ENCODE measurements at places on chromosomes 6 and 20.

DNA sequence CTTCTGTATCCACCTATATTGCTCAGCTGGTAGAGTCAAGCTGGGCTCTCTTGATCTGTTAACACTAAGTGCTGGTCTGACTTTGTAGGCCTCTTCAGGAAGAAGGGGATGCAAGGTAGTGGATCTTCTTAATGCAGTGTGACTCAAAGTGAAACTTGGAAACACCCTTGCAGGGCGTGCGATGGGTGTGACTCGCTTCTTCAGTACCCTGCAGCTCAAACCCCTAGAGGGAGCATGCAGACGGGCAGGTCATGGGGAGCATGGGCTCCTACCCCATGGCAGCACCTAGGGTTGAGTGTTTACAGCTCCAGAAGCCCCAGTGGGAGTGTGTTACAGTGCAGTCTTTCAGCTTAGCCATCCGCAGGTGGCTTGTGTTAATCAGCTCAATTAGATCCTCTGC is 757 bp upstream of the SAMD3 start:
- DNase-seq: no peak

GRCh38 chr20:32329817-32330554 is 28.1 kb upstream of the ASXL1 start:
- no peak for DNase-seq

DNA sequence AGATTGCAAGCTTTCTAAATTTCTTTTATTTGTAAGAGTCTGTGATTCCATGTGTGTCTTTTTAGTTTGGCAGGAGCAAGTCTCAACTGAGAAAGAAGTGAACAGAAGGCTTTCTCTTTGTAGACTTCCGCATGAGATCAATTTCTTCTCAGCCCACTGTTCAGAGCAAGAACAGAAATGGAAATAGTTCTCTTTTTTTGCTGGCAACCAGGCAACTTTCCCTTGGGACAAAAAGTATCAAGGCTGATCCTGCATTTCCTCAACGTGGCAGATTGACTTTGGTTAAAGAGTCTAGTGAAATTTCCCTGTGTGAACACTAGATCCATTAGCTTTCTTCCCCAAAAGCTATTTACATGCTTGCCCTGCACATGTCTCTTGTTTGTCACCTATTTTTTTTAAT is 46.8 kb upstream of the JAG1 start:
- no peak for DNase-seq

GRCh38 chr6:141488488-141488887 is 644.2 kb upstream of the GJE1 start:
- no peak for DNase-seq

GRCh38 chr20:434221-434620 is 26.1 kb downstream of the RBCK1 start:
- no peak for DNase-seq

- DNase-seq: no peak
Observed at GRCh38 chr6:32146687-32147086, 5.1 kb downstream of the PRRT1 start.

DNA sequence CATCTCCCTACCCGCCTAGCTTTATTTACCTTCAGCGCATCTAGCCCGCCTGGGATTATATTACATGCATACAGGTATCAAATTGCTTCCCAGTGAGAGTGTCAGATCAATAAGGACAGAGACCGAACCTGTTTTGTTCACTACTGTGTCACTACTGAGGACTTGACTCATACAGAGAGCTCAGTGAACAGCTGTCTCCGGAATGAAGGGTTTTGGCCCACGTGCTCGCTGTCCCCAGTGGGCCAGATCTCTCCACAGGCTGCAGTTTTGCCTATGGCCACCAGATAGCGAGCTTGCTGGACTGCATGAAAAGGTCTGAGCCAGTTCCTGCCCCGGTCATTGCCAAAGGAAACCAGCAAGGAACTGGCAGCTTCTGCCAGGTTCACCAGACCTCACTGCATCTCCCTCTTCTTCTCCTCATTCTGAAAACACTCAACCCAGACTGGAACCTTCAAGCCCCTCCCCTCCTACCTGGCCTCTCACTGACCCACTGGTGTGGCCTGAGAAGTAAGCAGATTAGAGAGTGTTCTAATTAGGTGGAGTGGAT is 150.8 kb downstream of the ZMYND8 start:
- no peak for DNase-seq

DNA sequence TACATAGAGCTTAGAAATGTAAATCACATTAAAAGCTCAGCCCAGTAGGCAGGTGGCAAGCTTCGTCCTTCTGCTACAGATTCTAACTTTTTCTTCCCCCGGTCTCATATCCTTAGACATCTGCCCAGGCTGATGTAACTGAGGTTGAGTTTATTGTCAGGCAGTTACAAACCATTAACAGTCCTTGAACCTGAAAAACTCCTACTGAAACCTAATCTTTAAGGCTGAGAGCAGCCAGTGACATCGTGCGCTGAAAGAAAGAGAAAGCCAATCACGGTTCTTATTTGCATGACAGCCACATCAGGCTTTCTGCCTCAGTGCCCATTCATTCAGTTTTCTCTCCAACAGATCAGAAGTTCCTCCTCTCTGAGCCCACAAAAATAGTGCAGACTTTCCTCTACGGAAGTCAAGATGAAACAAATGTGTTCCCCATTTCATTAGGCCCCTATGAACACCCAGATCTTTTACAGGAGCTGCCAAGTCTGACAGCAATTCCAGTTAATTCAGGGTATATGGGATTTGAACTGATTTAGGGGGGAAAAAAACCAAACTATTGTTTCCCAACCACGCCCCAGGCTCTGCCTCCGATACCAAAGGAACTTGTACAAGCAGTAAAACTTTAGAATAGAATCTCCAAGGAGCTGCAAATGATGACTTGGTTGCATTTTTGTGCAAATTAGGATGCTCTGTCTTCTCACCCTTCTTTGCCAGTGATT is at the start of gene NHSL1:
TSS of gene NHSL1 (minus strand) at position 192 of the 716 bp plus-strand sequence. CDS start 204 bp downstream, outside the sequence.
- DNase-seq: no peak

DNA sequence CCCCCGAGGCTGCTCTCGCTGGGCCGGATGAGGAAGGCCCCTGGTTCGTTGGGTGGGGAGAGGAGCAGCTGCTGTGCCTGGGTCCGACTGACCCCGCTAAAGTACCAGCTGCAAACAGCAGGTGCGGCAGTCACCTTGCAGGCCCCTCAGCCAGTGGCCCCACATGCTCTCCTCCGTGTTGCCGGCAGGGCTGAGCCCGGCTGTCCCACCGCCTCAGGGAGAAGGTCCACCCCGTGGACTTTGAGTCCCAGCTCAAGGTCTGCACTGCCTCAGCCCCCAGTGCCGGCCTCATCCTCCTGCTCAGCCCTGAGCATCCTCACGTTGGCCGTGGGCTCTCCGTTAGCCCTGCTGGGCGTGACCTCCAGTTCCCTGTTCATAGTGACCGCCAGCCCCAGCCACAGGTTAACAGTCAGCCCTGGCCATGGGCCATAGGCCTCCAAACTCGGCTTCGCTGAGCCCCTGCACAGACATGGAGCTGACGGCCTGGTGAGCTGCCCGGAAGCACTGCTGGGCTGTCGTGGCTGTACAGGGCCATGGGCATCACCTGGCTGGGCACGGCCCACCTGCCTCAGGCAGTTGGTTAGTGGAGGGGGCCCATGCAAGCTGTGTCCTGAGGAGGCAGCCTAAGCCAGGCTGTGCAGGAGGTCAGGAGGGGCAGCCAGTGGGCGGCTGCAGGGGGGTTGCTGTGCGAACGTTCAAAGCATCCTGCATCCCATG is 3.1 kb downstream of the SRMS start:
- DNase-seq: no peak

DNA sequence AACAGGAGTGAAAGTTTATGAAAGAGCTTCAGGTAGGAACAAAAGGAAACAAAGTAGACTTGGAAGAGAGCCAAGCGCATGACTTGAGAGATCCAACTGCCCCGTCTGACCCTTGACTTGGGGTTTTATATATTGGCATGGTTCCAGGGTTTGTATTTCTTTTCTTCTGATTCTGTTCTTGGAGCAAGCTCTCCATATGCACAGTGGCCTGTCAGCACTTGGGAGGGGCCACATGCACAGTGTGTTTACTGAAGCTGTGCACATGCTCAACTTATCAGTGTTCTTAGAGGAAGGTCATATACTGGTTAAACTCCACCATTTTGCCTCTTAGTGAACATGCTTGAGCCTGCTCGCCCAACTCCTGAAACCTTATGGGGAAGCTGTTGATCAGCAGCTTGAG is 953.7 kb downstream of the TFAP2A start:
- no peak for DNase-seq

GRCh38 chr6:72761761-72762160 is 139.9 kb downstream of the KCNQ5 start:
- no peak for DNase-seq

DNA sequence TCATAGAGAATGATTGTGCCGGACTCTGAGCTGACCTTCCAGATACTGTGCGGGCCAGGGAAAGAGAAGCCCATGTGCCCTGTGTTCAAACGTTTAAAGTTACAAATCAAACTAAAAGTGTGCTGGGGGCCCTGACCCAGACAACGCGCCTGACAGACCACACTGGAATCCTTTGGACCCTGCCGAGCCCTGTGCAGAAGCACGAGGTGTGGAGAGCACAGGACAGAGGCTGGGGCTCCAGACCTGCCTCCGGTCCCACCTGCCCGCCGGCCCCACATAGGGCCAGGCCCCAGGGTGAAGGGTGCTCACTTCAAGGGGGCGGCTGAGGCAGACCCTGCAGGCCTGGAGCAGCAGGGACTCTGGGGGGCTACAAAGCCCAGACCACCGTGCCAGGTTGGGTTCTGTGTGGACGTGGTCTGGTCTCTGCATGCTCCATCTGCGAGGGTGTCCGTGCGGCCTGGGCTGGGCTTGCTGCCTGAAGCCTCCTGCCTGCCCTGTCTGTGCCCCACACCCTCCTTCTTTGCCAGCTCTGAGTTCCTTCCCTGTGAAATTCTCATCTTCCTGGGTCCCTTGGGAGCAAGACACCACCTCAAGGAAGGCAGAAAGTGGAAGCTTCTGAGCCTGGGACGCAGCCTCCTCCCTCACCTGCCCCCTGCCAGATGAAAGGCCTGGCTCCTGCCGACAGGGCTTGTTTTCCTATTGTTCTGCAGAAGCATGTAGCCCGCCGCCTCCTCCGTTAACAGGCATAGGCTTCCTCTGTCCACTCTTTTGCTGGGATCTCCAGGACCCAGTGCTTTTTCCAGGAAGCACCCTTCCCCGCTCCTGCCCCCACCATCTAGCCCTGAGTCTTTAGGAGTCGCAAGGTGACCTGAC is 186.2 kb downstream of the ERMARD start:
- DNase-seq: no peak

DNA sequence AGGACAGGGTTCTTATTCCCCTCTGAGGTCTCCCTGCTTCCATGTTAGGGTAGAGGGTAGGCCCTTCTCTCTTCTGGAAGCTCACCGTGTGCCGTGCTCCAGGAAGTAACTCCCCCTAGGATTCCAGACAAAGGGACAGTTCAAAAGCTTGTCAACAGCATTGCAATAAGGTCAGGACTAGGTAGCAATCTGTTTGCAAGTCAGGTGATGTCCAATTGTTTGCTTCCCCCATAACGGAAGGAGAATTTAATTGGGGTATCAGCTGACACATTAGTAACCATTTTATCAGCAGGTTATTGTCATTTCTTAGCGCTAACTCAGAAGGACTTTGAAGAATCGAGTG is 41.9 kb downstream of the SYNJ2 start:
- no peak for DNase-seq

DNA sequence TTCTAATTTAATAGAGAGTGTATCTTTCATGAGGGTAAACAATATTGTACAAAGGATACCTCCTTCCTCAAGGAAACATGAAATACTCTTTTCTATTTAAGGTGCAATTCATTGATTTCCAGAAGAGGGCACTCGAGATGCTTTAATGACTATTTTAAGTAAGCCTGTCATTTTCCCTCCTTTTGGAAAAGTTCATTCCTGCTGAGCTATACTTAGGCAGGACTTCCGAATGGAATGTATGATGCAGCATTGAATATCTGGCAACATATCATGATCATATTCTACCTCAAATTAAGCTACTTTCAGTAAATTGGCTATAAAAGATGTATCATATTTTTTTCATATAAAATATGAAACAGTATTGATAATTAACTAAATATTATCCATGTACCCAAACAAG is 5.0 kb downstream of the DST start:
- DNase-seq: no peak

- DNase-seq: no peak
Observed at GRCh38 chr20:46293084-46293483, 15.2 kb downstream of the CDH22 start.

DNA sequence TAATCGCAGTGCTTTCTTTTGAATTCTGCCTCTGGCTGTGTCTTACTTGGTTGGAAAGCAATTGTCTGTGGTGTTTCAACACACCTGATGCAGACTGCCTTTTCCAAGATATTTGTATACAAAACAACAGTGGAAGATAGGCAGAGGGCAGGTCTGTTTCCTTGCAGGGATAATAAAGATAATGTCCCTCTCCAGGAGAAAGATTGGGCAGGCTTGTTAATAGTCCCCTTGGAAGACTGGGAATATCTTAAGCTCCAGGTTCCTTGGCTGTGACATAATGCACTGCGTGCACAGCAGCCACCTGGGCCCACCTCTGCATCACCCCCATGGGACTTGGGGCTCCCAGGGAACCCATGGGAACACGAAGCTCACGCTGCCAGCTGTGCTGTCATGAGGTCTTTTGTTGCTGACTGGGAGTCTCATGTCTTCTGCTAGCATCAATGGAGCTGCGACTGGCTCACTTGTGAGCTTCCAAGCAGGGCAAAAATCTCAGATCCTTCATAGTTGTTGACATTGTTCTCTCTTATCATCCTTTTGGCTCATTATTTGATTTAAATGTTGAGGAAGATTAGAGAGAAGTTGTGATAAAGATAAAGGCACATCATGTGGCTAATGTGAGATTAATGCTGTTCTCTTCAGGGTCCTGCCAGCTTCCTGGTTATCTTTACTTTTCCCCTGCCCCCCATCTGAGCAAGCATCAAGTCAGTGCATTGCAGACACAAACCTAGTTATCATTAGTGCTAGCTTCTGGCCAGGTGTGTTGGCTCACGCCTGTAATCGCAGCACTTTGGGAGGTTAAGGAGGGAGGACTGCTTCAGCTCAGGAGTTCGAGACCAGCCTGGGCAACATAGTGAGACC is 107.1 kb upstream of the ASF1A start:
- no peak for DNase-seq

- DNase-seq: no peak
Observed at GRCh38 chr20:5181492-5181891, 54.7 kb downstream of the CDS2 start.

GRCh38 chr6:11418290-11418905 is 119.2 kb upstream of the TMEM170B start:
- DNase-seq: no peak

DNA sequence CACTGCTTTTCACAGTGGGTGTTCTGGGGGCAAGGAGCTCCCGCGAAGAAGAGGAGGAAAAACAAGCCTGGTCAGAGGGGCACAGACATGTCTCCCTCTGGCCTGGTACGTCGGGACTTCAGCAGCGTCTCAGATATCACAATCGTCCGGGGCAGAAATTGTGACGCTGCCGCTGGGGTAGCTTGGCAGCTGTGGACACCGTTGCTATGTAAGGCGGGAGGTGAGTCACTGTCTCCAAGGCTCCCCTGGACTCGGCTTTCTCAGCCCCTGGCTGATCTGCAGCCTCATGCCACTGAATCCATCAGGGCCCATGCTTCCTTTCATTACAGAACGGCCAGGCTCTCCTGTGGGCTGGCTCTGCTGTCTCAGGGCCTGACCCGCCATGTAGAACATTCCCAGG is 98.7 kb downstream of the SULF2 start:
- no peak for DNase-seq

- no peak for DNase-seq
Observed at GRCh38 chr20:51871943-51872342, 69.6 kb upstream of the SALL4 start.
